Cerebellum (tissue), 4 donors: ENCODE measurements at places on chromosomes 5 and 9. TPM values are rescaled to one million over a fixed set of nuclear protein-coding genes. Genes with fewer than 3 reads are reported as not detected.
A peak's percentile ranks its signal among the peaks of the same experiment; 100 is the strongest.

FBP2 gene
- not detected for total RNA-seq

DNA sequence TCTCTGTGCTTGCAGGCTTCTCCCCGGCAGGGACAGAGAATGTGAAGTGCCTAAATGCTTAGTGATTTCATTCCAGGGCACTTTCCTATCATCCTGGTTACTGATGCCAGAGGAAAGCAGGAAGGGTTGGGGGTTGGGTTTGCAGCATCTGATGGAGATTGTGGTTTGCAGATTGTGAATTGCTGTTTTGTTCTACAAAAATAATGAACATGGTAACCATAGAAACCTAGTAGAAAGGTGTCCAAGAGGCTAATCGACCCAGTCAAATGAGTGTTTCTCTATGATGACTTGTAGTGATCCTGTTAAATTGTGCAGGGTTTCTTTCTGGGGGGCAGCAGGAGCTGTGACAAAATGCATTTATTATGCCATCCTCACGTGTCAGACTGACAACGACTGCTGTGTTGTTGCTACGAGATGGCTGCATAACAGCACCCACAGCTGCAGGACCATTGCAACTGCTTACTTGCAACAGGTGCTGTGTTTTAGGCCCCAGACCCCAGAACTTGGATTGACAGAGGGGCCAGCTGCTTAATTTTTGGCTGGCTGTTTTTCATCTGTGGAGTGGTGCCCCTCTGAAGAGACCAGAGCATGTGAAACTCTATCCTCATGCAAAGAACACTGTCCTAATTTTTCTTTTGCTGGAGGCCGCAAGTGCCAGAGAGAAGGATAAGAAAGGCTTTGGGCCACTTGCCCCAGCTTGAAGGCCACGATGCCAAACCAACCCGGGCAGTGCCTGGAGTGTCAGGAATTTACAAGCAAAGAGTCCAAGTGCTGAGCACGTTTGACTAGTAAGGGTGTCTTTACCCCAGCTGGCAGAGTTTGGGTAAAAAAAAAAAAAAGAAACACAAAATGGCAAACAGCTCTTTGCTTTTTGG lies 397.8 kb downstream of the GADD45G start:
- no peak for DNase-seq

GRCh38 chr5:86866036-86866435 lies 248.3 kb downstream of the COX7C start:
- peak; percentile 77 for DNase-seq

DNA sequence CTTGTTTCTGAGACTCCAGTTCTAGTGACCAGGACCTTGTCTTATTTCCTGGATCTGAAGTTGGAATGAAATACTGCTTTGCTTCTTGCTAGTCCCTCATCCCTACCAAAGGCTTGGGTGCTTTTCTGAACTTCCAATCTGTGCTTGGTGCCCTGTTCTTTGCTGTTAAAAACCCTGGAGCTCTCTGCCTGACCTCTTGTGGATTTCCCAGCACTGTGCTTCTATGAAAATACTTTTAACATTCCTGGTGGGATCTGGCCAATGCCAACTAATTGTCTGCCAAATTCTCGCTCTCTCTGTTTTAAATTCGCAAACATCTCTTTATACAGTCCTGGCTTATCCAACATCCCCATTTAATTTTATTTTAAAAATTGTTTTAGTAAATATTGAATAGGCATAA lies 26.7 kb upstream of the CSNK1G3 start:
- no peak for DNase-seq

DNA sequence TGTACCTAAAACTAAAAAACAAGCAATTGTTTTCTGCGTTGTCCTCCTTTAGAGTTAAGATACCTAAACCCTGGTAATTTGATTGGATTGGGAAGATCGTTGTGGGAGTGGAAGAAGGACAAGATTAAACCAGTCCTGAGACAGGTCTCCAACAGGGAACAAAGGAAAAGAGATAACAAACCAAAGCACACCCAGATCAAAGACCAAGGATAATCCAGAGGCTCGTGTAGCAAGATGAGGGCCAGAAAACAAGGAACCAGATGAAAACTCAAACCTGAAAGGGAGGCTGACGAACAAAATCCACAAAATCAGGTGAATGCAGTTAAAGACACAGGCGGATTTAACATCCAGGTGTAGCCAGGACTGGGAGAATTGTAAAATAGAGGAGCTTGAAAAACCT lies 618.1 kb downstream of the SLCO4C1 start:
- no peak for DNase-seq
